ENCODE measurements at places on chromosomes 2 and 18.

DNA sequence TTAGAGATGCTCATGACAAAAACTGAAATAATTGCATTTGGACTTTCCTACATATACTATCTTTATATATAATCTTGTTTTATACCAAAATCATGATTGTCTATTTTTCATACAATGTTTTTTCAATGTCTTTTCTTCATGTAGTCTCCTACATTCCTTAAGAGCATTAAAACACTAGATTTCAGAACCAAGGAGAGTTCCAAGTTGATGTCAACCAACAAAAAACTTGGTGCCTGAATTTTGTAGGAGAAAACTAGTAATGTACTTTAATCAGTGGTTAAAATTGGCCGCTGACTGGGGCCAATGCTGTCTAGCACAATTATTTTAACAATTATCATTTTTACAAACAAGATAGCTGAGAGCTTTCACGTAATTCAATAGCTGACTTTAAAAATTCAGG, 678.8 kb downstream of the DCC start:
- DNase-seq = no peak

DNA sequence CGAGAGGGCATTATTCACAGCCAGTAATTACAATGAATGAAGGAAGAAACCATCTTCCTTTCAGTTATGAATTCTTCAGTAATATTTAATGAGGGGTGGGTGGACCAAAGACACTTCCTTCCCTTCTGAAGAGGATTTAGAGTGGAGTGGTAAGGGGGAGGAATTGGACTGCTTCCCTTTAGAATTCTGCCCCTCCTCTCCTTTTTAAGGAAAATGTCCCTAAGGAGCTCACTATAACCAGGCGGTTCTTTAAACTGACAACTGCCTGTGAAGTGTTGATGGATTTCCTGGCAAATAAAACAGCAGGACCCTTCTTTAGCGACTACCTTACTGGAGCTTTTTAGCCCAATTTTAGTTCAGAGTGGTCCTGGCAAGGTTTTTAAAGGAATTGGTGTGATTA, 86.4 kb downstream of the LIMS1 start:
- no peak for DNase-seq

DNA sequence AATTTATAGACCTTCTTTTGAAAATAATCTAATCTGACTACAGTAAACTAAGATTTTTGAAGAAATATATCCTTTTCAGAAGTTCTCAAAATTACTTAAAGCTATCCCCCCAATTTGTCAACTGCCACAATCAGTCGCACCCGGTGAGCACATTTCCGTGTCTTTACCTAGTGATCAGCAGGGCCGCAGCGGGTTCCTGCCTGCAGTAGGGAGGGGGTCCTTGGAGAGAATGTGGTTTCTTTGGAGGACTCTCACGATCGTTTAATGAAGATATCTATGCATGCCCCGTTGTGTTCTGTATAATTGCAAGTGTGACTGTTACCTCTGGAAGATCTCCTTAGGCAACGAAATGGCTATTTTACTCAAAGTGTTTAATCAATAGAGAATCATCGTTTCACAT, 251.9 kb upstream of the RAB12 start:
- no peak for DNase-seq

GRCh38 chr2:197137231-197137630, 173.3 kb downstream of the ANKRD44 start:
- DNase-seq = no peak

- no peak for DNase-seq
Measured at GRCh38 chr18:58558471-58558870, 70.4 kb downstream of the ALPK2 start.

- DNase-seq = no peak
Measured at GRCh38 chr2:147051814-147052213, 793.0 kb upstream of the ACVR2A start.
